SK-N-DZ (cell line): ENCODE measurements at places on chromosomes 16 and 17.

DNA sequence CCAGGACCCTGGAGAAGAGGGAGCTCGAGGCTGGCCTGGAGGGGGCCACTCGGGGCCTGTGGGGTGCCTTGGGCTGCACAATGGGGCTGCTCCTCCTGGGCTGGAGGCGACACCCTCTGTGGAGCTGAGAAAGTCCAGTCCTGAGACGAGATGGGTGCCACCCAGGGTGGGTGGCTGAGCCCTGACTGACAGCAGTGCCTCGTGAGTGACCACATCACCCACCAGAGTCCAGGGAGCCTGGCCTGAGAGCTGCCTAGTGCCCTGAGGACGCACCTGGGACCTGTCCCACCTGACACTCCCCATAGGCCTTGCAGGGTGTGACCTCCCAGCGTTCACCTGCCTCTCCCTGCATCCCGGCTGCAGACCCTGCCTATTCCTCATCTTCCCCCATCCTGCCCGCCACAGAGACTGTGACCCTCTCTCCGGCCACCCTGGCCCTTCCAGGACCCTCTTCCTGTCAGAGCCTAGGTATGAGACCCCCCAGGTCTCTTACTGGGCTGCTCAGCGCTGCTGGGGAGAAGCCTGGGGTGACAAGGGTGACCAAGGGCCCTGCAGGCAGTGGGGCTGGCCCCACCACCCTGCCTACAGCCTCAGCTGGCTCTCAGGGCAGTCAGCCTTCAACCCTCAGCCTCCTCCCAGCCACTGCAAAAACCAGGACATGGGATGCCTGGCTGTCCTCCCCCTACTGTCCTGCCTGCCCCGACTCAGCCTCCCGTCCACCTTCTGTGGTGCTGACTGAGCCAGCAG, 41.2 kb downstream of the TNFRSF13B start:
- no peak for DNase-seq

GRCh38 chr16:65538976-65539375, 417.1 kb upstream of the CDH11 start:
- DNase-seq = no peak

DNA sequence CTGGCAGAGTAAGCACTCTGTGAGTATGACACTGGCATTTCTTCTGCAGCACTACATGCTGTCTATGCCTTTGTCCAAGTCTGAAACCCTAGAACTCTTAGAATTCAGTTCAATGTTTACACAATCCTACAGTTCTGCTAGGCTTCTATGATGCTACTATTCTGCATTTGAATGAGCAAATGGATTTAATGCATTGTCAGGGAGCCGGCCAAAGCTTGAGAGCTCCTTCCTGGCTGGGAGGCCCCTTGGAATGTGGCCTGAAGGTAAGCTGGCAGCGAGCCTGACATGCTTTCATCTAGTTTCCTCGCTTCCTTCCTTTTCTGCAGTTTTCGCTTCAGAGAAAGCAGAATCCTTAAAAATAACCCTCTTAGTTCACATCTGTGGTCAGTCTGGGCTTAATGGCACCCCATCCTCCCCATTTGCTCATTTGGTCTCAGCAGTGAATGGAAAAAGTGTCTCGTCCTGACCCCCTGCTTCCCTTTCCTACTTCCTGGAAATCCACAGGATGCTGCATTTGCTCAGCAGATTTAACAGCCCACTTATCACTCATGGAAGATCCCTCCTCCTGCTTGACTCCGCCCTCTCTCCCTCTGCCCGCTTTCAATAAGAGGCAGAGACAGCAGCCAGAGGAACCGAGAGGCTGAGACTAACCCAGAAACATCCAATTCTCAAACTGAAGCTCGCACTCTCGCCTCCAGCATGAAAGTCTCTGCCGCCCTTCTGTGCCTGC, at the start of gene CCL2:
TSS of gene CCL2 (plus strand) at position 635 of the 730 bp plus-strand sequence. CDS start at position 700, 65 bp downstream.
- peak; percentile 19 for DNase-seq

DNA sequence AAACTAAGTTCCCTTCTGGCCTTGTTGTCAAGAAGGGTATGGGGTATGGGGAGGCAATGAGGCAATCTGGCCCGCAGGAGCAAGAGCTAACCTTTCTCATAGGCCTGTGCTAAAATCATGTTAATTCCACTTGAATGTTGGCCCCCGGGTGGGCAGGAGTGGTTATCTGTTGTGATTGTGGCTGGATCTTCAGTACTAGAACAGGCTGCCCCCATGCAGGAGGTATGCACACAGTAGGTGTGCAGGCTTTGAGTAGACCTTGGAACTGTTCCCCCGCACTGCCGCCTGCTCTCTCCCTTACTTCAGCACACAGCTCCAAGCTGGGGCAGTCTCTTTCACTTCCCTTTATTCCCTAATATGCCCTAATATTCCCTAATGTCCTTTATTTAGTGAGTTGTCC, 52.4 kb upstream of the TANGO6 start:
- no peak for DNase-seq

DNA sequence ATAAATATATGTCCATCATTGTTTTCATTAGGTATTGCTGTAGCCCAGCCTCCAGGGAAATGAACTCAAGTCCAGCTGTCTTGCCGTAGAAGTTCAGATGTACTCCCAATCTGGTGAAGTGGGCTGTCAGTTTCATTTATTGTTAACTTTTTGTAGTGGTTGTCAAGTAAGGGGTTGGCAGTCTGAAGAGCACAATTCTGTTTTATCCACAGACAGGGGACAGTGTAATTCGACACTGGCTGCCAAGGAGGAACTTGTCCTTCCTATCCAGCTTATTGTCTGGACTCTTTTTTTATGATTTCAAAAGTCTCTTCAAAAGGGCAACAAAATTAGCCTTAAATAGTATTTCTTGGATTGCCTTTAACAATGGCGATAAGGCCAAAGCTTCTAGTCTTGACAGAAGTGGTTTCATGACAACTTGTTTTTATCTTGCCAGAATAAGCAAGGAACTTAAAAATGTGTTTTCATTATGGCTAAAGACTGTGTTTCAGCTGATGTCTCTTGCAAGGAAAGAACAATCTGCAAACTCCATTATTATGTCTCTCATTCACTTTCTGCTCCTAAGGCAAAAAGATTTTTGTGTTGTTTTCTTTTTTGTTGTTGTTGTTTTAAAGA, 73.9 kb upstream of the TANC2 start:
- no peak for DNase-seq

GRCh38 chr16:57502048-57502775, 15.9 kb upstream of the DOK4 start:
- no peak for DNase-seq

GRCh38 chr16:69566981-69567680, 1.4 kb downstream of the NFAT5 start:
- DNase-seq = peak; percentile 29

GRCh38 chr17:39244600-39245570, 19.1 kb upstream of the STAC2 start:
- peak; percentile 90 for DNase-seq

GRCh38 chr16:46899443-46900143, 15.4 kb downstream of the GPT2 start:
- DNase-seq = no peak

DNA sequence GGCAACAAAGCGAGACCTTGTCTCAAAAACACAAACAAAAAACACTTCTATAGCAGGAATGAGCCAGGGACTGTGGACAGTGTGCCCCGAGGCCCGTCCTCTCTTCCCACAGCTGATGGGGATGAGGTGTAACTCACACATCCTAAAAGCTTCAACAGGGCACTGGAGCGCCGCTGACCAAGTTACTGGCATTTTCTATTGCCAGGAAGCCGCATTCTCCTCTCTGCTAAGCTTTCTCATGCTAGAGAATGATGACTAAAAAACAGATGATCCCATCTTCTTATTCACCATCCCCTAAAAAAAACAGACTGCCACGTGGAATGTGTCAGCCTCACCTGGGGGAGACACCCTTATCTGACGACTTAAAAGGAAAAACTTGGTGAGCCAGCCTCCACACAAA, 16.3 kb downstream of the CARHSP1 start:
- no peak for DNase-seq

GRCh38 chr16:11972128-11972527, 4.4 kb upstream of the SNX29 start:
- no peak for DNase-seq

DNA sequence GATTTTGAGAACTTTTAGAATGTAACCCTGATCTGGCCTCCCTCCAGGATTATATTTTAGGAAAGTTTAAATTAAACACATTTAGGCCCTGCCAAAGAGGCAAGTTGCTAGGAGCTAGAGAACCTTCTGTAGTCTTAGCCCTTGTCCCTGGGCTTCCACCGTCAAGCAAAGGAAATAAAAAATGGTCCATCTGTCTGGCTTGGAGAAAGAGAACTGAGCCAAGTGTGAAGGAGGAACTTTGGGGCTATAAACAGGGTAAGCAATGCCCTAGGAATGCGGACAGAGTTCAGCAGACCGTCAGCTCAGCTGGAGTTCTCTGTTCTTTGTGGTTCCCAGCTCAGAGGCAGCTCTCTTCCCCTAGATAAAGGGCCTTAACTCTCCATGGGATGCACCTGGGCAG, 29.6 kb downstream of the RCVRN start:
- DNase-seq = no peak

GRCh38 chr16:67101311-67102082, 8.2 kb upstream of the PHAF1 start:
- no peak for DNase-seq

- DNase-seq = no peak
These were observed 16.4 kb downstream of the PIMREG start for GRCh38 chr17:6460531-6461161.

GRCh38 chr16:66695935-66696668, 441 bp downstream of the CMTM4 start:
- no peak for DNase-seq

DNA sequence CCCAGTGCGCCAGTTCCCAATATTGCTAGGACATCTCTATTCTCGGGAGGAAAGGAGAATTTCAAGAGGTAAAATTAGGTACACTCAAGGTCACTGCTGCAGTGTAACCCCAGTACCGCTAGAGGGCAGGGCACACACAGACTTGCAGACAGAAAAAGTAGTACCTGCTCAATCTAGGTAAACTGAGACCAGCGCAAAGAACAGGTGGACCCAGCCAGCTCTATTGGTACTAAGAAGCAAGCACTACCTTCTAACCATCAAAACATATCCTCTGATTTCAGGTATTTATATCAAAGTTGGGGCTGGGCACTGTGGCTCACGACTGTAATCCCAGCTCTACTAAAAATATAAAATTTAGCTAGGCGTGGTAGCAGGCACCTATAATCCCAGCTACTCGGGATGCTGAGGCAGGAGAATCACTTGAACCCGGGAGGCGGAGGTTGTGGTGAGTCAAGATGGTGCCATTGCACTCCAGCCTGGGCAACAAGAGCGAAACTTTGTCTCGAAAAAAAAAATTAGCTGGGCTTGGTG, 3.6 kb upstream of the WDR81 start:
- DNase-seq = peak; percentile 72

GRCh38 chr16:74451951-74452758, 30.9 kb upstream of the CLEC18B start:
- no peak for DNase-seq

- no peak for DNase-seq
These were observed 9.0 kb upstream of the SPATA32 start for GRCh38 chr17:45270828-45271418.

DNA sequence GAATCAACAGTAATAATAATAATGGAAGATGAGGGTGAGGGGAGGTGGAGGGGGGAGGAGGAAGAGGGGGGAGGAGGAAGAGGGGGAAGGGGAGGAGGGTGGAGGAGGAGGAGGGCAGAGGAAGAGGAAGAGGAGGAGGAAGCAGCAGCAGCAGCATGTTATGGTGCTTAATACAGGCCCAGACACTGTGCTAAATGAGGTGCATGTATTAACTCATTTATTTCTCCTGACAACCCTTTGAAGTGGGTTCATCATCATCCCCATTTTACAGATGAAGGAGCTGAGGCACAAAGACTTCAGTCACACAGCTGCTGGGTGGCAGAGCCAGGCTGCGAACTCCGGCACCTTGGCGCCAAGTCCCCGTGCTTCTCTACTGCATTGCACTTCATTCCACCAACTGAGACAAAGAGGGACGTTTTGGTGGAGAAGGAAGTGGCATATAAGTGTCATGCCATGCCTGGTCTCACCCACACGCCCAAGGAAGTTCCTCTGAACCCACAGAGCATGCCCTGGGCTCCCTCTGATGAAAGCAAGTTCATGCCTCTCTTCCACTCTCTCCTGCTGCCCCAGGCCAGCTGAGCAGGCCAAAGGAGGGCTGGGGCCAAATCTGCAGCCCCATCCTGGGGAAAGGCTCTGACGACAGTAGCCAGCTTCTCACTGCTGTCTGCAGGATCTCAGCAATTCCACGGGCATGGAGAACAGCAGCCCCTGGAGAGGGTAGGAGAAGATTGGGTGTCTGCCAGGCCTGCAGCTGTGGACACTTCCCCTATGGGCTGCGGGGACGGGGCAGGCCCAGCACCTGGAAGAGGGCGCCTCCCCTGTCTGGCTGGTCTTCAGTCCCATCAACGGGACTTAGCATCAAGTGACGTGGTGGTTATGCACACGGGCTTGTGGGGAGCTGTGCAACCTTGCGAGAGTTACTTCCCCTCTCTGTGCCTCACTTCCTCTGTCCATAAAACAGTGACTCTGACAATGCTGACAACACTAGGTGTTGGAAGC, 21.8 kb downstream of the XYLT1 start:
- DNase-seq = no peak

GRCh38 chr16:86449446-86450095, 60.8 kb upstream of the FOXF1 start:
- no peak for DNase-seq

- no peak for DNase-seq
These were observed 409.6 kb upstream of the MAF start for GRCh38 chr16:80009971-80010659.

GRCh38 chr16:15855704-15856003, 1.2 kb downstream of the MYH11 start:
- no peak for DNase-seq

- no peak for DNase-seq
These were observed 114.5 kb downstream of the SMG6 start for GRCh38 chr17:2188971-2189630.

DNA sequence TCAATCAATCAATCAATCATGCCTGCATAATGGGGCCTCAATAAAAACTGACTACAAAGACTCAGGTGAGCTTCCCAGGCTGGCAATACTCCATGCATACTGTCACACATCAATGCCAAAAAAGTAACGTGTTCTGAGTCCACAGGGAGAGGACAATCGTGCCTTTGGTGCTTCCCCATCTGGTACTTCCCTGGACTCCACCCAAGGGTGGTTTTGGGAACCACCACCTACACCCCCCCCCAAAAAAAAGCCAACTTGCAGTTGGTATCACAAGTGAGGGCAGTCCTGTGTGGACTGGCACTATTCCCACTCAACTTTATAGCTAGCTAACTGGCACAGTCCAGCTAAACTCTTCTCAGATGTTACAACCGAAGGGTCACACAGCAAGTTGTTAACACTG, 3.1 kb downstream of the ZDHHC7 start:
- DNase-seq = no peak
